Urinary bladder (tissue), 4 donors: ENCODE measurements at places on chromosomes 16 and 17. TPM values are rescaled to one million over a fixed set of nuclear protein-coding genes. Genes with fewer than 3 reads are reported as not detected.

SLC25A11 gene
- total RNA-seq = 27.7 TPM

ASGR2 gene
- total RNA-seq = not detected

TBC1D24 gene
- 11.2 TPM for total RNA-seq

DNA sequence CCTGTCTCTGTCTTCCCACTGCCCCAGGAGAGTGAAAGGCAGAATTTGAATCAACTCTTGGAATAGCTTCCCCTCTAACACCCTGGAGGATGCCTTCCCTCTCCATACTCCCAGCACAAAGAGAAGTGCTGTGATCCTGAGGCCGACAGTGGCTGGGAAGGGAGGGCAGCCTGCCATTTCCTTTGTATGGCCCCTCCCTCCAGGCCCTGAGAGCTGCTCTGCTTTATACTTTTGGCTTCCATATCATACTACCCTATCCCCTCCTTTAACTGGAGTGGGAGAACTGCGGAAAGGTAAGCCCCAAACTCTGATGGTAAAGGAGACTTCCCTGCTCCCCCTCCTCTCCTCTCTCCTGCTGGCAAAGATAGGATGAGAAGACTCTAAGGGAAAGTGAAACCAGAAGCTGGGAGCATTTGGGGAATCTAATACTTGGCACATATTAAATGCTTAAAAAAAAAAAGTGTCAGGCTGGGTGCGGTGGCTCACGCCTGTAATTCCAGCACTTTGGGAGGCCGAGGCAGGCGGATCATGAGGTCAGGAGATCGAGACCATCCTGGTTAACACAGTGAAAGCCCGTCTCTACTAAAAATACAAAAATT is 4.1 kb upstream of the MED24 start:
- DNase-seq = no peak

GRCh38 chr17:39196808-39197291 is 619 bp downstream of the CACNB1 start:
- no peak for DNase-seq

DNA sequence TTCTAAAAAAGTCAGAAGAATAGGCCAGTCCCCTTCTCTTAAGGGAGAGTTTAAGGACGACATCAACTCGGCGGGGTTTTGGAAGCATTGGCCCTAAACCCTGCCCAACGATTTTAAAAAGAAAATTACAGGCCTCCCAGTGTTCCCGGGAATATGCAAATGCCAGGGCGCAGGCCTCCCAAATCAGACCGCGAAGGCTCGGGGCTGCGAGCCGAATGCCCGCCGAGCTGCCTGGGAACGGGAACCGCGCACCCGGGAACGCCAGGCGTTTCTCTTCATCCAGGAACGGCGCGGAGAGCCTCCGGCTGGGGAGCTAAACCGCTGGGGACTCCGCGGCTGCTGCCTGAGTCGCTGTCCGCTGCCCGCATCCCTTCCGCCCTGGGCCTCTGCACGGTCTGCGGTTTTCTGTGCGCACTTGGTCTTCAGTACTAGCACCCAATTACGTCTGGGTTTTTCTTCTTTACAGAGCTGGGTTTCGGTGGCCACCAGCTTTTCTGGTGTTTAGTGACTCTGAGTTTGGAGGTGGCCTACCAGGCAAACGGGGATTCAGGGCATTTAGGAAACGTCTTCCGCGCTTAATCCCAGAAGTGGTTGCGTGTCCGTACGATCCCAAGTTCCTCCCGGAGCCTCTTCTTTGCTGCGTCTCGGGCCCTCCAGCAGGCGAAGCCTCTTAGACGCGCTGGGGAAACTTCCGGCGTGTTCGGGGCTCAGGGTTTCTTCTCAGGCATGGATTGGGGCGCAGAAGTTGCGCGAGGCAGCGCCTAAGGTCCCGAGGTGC is 5.7 kb downstream of the IRX5 start:
- no peak for DNase-seq

- DNase-seq = no peak
Measured at GRCh38 chr17:48893646-48894508, 1.3 kb downstream of the ATP5MC1 start.

- DNase-seq = no peak
Measured at GRCh38 chr17:67360880-67361279, 5.5 kb downstream of the PSMD12 start.

DNA sequence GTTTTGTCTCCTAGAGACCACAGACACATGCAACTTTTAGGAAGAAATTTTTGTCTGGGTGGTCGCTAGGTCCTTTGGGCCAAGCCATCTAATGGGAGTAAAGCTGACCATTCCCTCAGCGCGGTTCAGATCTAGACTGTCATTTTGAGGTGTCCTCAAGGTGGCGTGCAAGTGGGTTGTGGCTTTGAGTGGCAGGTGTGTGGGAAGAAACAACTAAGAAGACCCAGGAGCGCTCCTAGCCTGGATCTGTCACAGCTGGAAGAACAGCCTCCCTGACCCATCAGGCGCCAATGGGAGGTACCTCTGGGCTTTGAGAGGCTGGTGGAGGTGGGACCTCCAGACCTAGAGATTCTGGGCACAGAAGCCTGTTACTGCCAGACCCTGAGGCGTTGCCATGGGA is 645.1 kb downstream of the KCNJ18 start:
- DNase-seq = no peak
